Effector CD4-positive, alpha-beta T cell (primary cell): ENCODE measurements at places on chromosomes 6 and 20.
A peak's percentile ranks its signal among the peaks of the same experiment; 100 is the strongest.

DNA sequence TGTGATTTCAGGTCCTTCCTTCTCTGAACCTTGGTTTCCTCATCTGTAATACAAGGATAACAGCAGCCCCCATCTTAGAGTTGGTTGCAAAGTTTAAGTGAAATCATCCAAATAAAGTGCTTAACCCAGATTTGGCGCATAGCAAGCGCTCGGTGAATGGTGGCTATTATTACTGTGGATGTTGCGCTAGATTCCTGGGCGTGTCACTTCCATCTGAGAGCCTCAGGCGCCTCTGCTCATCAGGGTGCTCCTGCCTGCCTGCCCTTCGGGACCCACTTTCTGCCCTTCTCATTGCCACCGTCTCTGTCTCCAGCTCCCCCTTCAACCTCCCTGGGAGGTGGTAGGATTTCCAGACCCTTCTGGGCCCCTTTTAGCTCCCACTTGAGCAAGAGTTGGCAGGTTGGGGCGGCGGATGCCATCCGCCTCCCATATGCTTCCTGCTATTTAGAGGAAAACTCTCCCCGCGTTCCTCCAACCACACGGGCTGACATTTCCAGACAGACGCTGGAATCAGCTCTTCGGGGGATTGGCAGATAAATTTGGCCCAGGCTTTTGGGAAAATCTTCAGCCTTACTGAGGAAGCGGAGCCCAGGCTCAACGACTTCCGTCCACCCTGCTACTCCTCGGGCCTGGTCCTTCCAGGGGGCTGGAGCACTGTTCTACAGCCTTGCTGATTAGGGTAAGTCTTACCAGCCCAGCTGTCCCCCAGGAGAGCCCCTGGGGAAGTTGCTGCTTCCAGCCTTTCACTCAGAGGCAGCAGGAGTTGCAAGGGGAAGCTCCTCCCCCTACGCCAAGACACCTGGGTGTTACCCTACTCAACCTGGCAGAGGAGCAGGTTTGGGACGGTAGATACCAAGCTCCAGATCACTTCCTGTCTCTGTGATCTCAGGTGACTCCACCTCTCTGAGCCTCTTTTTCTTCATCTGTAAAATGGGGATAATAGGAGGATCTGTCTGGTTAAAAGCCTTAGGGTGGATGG lies 71.5 kb downstream of the DLGAP4 start:
- DNase-seq, result no peak

- DNase-seq, result no peak
Measured at GRCh38 chr6:92510137-92510536, 909.2 kb downstream of the EPHA7 start.

- no peak for DNase-seq
Measured at GRCh38 chr6:101912311-101912710, 518.8 kb downstream of the GRIK2 start.

GRCh38 chr6:53179961-53180651 lies 31.5 kb upstream of the GCM1 start:
- DNase-seq, result peak; percentile 8

GRCh38 chr6:95848717-95849116 lies 167.1 kb upstream of the FUT9 start:
- DNase-seq, result no peak

DNA sequence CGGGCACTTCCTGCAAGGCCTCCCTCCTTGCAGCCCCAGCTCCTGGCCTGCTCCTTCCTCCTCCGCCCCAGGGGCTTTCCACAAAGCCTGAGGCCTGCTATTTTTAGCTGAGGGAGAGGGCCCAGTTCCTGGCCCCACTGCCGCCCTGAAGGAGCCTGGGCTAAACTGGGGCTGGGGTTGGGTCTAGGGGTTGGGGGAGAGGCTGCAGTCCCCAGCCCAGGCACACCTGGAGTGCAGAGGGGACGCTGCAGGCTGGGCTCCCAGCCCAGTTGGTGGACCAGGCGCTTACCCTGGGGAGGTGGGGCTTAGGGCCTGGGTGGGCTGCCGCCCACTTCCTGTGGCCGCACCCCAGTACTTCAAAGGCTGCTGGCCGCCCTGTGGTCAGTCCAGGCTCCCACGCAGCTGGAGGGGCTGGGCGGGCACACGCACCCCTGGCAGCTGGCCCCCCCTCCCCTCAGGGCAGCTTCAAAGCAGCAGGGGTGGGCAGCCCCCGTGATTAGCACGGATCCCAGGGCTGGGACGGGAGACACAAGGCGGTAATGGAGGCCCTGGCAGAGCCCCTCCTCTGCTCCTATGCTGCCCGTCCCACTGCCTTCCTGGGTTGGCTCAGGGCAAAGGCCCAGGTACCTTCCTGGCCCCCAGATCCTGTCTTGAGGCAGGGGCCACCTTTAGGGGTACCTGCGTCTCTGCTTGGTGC lies 7.1 kb upstream of the ABHD16B start:
- no peak for DNase-seq

GRCh38 chr20:54205450-54205849 lies 2.4 kb upstream of the PFDN4 start:
- DNase-seq, result no peak
